ENCODE measurements at places on chromosomes 7 and 10.

GRCh38 chr10:92268748-92269147, 22.1 kb downstream of the CPEB3 start:
- DNase-seq: no peak

DNA sequence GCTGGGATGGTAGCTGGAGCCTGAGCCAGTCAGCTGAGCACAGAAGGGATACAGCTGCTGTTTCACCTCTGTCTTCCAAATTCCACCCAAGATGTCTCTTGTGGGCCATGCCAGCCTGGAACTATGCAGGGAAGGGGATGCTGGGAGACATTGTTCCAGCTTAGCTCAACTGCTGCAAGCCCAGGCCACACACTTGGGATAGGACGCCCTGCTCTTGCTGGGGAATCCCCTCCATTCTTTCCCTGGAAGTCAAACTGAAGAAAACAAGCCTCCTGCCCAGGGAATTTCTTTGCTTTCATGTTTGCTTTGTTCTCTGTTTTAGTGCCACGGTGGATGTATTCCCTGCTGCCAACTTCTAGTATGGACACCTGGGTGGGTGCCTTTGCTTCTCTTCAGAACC, 55.2 kb upstream of the CDK13 start:
- DNase-seq: no peak

DNA sequence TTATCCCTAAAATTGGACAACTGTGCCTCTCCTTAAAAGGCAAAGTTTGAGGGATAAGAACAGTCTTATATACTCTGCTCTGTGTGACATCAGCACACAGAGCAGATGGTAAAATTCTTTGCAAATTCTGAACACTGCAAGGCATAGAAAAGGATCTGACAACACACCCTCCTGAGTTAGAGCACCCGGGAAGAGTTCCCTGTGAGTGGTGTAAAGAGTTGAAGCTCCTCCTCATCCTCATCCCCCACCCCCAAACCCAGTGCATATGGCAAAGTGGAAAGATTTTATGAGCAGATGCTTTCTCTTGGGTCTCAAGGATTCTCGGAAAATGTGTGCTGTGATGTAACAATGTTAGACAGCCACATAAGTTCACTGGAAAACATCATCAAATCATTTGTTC, 40.0 kb upstream of the DGKI start:
- DNase-seq: no peak

GRCh38 chr7:17939211-17939605, 1.1 kb downstream of the SNX13 start:
- DNase-seq: no peak

DNA sequence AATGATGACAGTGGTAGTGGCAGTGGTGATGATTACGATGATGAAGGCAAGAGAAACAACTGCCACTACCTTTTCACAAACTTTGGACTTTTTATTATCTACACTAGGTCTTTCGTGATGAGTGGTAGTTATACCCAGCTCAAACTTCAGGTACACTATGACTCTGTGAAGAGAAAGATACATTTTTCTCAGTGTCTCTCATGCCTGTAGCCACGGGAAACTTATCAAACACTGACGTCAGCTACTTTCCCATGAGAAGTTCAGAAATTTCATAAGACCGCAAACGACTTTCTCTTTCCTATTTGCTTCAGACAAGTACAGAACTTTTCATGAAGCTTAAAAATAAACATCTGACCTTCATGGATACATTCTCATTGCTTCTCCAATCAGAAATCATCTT, 57.0 kb downstream of the CALD1 start:
- DNase-seq: no peak

- DNase-seq: no peak
Measured at GRCh38 chr10:80684259-80684658, 146.6 kb downstream of the SH2D4B start.

- DNase-seq: peak; percentile 34
Measured at GRCh38 chr7:43906331-43907010, at the start of gene URGCP. Gene URGCP, minus strand, starts transcription at chr7:43906596. Its CDS starts 21 bp downstream, at chr7:43906575.

GRCh38 chr7:43735802-43736603, 6.7 kb upstream of the COA1 start:
- no peak for DNase-seq

DNA sequence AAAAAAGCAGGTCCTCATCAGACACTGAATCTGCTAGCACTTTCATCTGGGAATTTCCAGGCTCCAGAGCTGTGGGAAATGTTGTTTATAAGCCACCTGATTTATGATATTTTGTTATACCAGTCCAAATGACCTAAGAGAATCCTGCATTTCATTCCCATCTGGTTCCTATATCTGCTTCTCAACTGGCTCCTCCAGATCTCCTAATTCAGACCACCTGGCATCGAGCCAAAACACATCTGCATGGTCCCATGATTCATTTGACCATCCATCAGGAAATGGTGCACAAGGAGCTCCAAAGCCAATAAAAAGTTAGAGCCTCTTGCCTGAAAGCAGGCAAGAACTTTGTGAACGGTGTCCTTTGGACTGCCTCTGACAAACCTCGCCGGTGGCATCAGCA, 108.9 kb downstream of the IPMK start:
- no peak for DNase-seq

- DNase-seq: no peak
Measured at GRCh38 chr10:23081891-23082290, 13.5 kb upstream of the MSRB2 start.

GRCh38 chr10:35435824-35436223, 99.5 kb downstream of the CCNY start:
- no peak for DNase-seq

GRCh38 chr7:138834583-138834982, 36.6 kb upstream of the ATP6V0A4 start:
- no peak for DNase-seq

DNA sequence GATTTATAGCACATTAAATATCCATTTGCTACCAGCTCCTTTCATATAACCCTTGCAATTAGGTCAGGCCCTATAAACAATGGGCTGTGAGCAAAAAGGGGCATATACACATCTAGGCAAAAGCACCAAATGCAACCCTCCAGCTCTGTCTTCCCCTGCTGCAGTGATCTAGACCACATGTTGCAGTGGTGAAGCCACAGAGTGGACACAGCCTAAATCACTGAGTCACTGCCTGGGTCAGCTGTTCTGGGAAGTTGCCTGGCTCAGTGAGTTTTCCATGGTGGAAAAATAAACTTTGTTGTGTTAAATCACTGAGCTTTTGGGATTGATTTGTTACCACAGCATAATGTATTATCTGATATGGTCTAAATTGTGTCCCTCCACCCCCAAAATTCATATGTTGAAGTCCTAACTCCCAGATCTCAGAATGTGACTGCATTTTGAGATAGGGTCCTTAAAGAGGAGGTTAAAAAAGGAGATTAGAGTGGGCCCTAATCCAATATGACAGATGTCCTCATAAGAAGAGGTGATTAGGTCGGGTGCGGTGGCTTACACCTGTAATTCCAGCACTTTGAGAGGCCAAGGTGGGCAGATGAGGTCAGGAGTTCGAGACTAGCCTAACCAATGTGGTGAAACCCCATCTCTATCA, 70.4 kb downstream of the ZFAND4 start:
- no peak for DNase-seq

- DNase-seq: no peak
Measured at GRCh38 chr7:47807756-47808155, 140.5 kb downstream of the PKD1L1 start.

- no peak for DNase-seq
Measured at GRCh38 chr10:69045441-69046300, 42.2 kb upstream of the SRGN start.

GRCh38 chr7:66741-67140, 125.6 kb upstream of the FAM20C start:
- DNase-seq: no peak

DNA sequence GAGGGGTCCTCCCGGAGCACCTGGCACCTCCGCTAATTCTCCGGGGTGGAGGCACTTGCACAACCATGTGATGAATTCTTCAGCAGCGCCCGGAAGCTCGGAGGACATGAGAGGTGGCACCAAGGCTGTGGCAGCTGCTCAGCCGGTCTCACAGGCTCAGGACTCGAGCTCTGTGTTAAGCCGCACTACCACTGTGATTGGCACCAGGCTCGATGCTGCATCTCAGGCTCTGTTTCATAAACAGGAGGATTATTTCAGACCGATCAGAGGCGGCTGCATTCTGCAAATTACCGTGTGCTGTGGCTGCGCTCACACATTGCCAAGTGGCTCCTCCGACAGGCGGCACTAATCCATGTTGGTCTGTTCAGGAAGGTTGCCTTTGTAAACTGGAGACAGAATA, 495.2 kb downstream of the DNAJB6 start:
- no peak for DNase-seq

GRCh38 chr7:204326-204725, 12.0 kb downstream of the FAM20C start:
- DNase-seq: no peak

DNA sequence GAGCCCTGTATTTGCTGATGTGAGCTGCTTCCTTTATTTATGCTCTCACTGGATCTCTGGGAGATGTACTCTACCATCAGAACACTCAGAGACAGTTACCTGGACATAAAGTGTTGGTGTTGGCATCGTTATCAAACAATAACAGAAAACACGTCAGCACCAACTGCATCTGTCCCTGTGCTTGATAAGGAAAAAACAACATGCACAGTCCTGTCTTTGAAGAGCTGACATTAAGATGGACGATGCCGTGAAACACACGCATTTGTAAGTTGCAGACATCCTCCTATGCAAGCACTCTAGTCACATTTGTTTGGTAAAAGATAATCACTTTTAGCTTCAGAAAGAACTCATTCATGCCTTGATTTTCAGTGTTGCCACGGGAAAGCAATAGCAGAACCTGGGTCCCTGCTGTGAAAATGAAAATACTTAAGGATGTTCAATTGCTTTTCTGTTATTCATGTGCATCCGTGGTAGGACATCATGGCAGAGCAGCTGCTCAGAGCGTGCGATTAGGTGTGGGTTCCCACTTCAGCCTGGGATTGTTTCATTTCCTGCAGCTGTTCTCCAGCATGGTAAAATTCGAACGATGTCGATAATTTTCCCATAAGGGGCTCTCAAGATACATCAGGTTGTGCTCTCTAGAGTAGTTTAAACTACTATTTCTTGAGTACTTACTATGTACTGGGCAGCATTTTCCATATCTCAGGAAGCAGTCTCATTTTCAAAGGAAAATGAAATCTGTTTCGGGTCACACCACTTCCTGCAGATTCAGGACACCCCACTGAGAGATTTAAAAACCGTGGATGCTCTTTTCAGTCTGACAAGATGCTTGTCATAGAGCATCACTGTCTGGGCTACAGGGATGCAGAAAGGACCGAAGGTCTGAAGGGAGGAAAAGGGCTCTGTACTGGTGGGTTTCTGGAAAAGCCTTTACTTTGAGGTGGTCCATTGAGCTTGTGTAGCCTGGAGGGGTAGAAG, 248.7 kb downstream of the CAMK1D start:
- DNase-seq: no peak

DNA sequence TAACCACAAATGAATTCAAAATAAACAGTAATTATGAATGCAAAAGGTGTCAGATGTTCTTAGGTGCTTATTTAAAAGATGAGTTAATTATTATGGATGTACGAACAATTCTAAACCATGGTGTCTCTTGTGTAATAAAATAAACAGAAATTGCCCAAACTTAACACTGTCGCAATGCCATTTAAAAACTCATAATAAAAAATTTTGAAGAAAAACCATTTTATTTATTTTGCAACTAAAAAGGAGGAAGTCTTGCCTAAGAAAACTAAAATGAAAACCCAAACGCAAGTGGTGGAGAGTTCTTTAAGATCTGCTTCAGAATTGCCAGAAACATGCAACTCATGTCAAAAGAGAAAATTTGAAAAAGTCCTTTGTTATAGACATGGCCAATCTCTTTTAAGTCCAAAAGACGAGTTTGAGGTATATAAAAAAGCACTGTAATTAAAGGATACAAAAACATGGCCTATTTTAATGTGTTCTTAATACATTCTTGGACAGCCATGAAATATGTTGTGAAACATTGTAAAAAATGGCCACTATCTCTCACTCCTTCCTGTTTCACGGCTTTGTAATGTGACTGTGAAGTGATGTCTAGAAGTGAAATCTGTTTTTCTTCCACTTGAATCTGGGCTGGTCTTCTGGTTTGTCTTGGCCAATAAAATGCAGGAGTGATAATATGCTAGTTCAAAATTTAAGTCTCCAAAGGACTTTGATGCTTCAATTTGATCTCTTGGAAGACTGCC, 322.9 kb downstream of the PRPF18 start:
- no peak for DNase-seq

- no peak for DNase-seq
Measured at GRCh38 chr10:650886-651615, 38.4 kb downstream of the DIP2C start.

DNA sequence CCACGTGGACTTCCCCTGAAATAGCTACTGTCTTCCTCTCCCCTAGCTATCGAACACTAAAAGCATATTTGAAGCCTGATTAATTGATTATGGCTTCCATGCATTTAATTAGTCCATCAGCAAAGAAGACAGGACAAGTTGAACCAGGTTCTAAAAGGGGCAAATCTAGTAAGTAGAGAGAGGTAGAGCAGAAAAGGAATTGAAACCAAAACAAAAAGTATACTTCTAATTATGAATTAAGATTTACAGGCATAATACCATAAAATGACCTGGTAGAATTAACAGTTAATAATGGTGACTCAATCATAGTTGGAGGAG, 393 bp upstream of the DNAJC1 start:
- DNase-seq: no peak

GRCh38 chr7:81811956-81812865, 42.4 kb upstream of the HGF start:
- no peak for DNase-seq

DNA sequence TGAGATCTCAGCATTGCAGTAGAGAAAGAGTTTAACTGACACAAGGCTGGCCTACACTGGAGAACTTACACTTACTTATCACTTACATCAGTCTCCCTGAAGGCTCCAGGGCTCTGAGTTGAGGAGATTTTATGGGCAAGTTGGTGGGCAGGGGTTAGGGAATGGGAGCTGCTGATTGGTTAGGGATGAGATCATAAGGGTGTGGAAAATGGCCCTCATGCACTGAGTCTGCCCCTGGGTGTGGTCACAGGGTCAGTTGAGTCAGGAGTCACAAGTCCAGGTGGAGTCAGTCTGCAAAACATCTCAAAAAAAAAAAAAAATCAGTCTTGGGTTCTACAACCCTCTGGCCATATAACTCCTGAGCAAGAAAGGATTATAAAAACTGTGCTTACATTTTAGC, 60.5 kb downstream of the PPP1R17 start:
- DNase-seq: no peak

- no peak for DNase-seq
Measured at GRCh38 chr10:30062090-30062489, 2.7 kb upstream of the JCAD start.

DNA sequence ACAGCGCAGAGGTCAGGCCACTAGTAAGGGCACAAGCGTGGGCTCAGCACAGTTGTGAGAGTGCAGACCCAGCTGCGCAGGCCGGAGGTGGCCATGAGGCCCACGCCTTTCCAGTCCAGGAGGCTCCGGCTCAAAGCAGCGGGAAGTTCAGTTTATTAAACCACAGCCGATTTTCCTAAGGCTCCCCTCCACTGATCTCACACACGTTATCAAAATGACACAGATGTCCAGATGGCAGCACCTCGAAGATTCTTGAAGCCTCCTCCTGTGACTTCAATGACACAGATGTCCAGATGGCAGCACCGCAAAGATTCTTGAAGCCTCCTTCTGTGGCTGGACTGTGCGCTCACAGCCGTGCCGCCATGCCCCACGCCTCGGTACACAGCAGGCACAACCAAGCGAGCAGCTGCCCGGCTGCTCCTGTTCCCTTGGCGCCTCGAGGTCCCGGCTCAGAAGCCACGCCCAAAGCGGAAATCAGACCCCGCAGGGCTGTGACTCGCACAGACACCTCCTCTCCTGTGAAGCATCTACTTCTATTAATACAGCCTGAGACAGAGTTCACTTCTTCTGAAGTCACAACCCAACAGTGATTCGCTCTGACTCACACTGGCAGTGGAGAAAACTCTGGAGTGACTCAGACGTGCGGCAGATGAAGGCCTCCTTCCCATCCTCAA, 122.7 kb downstream of the MAD1L1 start:
- no peak for DNase-seq
